ENCODE measurements at places on chromosomes 2 and 18.

- no peak for DNase-seq
Observed at GRCh38 chr2:120044336-120044735, 31.5 kb downstream of the EPB41L5 start.

- DNase-seq, result no peak
Observed at GRCh38 chr2:176081837-176082524, 1.8 kb downstream of the EVX2 start.

- no peak for DNase-seq
Observed at GRCh38 chr2:65710779-65711295, 278.4 kb upstream of the SPRED2 start.

DNA sequence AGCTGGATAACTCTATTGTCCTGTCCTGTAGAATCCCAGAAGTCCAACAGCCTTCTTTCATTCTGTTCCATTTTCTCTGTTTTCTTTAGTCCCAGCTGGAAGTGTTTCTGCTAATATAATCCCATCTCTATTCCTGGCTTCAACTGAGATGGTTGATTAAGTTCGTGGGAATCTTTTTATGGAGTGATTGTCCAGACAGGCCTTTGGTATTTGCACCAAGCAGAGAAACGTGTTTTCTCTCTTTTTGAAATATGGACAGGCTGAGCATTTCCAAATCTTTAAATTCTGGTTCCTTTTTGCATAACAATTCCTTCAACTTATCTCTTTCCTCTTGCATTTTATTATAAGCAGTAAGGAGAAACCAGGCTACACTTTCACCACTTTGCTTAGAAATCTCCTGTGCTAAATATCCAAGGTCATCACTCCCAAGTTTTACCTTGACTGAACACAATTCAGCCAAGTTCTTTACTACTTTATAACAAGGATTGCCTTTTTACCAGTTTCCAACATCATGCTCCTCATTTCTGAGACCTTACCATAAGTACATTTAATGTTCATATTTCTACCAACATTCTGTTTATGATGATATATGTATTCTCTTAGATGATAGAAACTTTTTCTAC is 108.8 kb downstream of the ZFP36L2 start:
- DNase-seq, result no peak

GRCh38 chr2:45074713-45075112 is 65.5 kb upstream of the SIX2 start:
- no peak for DNase-seq

- DNase-seq, result no peak
Observed at GRCh38 chr2:208334230-208334629, 68.2 kb downstream of the PIKFYVE start.

DNA sequence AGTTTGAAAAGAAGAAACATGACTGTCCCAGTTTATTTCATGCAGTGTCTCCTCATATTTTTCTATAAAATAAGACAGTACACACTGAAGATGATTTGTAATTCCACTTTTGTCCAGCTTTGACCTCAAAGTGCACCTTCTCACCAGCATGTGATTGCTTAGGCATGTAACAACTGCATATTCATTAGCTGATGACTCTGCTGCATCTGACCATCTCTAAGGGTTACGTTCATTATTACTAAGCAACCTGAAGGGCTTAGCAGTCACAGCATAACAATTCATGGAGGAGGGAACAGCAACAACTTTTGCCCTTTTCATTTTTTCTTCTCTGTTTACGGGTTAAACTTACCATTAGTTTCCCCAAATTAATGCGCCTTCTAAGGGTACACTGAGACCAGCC is 330.6 kb upstream of the PIK3C3 start:
- no peak for DNase-seq

- no peak for DNase-seq
Observed at GRCh38 chr18:8943900-8944870, 158.3 kb upstream of the NDUFV2 start.

- no peak for DNase-seq
Observed at GRCh38 chr2:162925595-162925994, 87.0 kb upstream of the KCNH7 start.

GRCh38 chr2:121349721-121350401 is 64.9 kb upstream of the TFCP2L1 start:
- DNase-seq, result no peak

- no peak for DNase-seq
Observed at GRCh38 chr18:40692871-40693270, 1262.2 kb upstream of the PIK3C3 start.

DNA sequence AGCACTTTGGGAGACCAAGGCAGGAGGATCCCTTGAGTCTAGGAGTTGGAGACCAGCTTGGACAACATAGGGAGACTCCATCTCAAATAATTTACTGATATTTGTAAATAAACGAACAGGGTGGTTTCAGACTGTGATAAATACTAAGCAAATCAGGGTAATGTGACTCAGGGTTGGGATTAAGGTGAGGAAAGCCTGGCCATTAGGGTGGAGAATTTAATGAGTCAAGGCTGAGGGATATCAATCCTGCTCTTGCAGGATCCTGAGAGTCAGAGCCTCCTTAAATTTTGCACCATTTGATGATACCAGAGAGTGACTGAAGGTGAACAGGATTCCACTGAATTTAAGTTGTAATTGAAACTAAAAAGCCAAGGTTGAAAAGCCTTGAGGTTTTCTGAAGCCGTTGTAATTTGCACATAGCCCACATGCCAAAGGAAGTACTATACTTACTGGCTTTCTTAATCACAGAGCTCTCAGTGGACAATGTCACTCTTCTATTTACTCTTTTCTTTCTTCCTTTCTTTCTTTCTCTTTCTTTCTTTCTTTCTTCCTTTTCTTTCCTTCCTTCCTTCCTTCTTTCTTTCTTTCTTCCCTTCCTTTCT is 28.6 kb upstream of the AP1S3 start:
- no peak for DNase-seq

DNA sequence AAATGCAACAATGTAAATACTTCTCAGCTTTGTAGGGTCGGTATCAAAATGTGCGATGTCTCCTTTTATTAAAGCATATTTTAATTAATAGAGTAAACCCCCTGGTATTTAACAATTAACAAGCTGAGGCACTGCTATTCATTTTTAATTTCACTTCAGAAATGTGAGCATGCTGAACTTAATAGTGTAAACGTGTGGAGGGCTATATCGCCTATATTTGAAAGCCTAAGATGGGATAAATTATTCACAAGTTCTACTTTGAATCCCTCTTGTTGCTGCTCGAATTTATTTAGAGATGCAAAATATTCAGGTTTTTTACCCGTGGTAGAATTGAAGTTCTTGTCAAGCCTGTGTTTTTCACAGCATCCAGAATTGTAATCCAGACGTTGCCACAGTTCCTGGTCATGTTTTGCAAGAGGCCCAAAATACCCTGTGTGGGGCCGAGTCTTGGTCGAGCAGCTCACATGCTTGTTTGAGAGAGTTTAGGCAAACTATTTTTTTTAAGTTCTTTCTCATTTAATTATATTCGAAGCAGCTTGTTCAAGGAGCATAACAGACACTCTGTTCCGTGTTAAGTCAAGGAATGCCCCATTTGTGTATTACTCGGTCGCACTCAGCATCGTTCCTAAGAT is 2.5 kb downstream of the SALL3 start:
- no peak for DNase-seq

DNA sequence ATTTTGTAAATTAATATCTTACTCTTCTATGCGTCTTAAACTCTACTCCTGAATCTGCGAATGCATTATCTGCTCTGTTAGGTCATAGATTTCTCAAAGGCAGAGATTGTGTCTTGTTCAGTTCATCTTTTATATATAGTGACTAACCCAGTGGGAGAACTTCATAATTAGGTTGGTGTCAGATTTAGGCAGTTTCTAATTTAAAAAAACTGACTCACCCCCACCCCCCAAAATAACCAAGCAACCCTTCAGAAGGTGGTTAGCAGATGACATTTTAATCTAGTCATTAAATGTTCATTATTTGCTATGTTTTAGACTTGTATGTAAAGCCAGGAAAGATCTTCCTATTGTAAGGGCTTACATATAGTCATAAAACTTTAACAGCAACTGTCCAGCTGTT is 10.4 kb downstream of the SERPINB12 start:
- no peak for DNase-seq

DNA sequence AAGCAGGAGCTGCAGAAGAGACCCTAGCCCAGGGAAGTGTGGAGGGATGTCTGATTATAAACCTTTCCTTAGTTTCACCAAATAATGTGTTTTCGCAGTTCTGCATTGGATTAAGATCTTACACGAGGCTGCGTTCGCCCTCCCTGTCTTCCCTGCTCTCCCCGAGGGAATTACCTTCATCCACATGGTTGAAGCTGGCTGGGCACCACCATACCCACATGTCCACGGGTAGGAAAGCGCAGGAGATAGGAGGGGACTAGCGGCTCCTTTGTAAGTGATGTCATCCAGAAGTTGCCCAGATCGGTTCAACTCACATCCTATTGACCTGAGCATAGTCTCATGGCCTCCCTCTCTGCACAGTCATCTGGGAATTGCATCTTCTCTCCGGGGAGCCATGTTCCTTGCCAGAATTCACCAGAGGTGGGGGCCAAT is 1.1 kb downstream of the TTL start:
- DNase-seq, result no peak

- DNase-seq, result no peak
Observed at GRCh38 chr2:239136762-239137161, 264.1 kb downstream of the HDAC4 start.

GRCh38 chr2:104825124-104825865 is 28.6 kb upstream of the POU3F3 start:
- no peak for DNase-seq

GRCh38 chr18:38933322-38933721 is 1367.7 kb upstream of the CELF4 start:
- DNase-seq, result no peak
